LoVo (cell line): ENCODE measurements at places on chromosomes 11 and 22.

GRCh38 chr11:65722261-65722660, 1.7 kb upstream of the RNASEH2C start:
- no peak for DNase-seq

DNA sequence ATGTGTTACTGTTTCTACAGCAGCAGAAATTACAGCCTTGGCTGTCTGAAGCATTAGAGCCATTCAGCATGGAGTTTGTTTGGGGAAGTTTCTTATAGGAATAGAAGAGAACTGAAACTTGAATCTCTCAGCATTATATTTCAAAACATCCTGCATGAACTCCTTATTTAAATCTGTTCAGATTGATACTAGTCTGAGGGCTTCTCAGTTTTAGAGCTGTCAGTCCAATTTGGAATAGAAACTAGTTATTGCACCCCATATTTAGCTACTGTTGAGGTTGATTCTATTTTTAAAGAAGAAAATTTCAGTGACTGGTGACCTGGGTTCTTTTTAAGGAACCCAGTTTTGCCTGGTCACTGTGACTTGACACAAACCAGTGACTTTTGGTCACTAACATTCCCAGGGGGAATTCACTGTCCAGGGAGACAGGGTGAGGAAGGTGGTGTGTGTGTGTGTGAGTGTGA, 126.0 kb upstream of the TTC12 start:
- DNase-seq = no peak

DNA sequence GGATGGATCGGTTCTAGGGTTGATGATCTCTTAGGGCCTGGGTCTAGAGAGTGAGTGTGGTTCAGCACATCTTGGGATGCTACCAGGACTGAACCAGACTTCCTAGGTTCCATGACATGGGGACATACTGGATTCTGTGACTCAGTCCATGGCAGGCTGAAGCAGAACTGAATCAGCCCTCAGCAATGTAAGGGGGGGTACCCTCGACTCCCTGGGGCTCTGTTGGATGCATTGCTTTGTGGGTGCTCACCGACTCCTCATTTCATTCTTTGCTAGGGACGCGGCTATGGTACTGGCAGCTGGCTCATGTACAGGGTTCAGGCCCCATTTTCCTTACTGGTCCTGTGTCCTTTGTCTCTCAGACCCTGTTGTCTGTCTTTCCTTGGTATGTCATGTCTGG, 733 bp upstream of the GRAMD1B start:
- DNase-seq = no peak

- DNase-seq = peak; percentile 69
These were observed 238.0 kb downstream of the METTL15 start for GRCh38 chr11:28346209-28346608.

DNA sequence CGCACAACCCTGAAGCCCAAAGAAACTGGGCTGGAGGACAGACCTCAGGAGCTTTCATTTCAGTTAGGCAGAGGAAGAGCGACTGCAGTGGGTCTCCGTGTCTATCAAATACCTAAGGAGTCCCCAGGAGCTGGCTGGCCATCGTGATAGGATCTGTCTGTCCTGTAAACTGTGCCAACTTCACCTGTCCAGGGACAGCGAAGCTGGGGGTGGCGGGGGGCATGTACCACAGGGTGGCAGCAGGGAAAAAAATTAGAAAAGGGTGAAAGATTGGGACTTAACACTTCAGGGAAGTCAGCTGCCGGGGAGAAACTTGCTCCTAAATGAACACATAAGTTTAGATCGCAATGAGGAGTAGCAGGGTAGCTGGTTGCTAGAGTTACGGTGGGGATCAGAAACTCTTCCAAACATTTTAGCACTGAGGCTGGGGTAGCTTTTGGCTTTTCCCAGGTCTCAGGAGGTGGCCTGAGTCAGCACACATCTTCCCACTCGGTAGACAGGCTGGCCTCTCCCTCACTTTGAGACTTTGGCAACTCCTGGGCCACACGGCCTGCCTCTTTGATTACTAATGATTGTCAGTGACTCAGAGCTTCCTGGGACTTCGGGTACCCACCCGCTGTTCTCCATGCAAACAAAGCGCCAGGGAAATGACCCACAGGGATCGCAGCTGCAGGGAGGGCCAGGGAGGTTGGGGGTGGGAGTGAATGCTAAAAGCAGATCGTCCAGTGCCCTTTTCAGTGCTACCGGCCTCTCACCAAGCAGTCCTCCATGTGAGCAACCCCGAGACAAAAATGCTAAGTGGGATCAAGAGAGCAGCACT, 2.9 kb upstream of the MTFP1 start:
- DNase-seq = peak; percentile 91

DNA sequence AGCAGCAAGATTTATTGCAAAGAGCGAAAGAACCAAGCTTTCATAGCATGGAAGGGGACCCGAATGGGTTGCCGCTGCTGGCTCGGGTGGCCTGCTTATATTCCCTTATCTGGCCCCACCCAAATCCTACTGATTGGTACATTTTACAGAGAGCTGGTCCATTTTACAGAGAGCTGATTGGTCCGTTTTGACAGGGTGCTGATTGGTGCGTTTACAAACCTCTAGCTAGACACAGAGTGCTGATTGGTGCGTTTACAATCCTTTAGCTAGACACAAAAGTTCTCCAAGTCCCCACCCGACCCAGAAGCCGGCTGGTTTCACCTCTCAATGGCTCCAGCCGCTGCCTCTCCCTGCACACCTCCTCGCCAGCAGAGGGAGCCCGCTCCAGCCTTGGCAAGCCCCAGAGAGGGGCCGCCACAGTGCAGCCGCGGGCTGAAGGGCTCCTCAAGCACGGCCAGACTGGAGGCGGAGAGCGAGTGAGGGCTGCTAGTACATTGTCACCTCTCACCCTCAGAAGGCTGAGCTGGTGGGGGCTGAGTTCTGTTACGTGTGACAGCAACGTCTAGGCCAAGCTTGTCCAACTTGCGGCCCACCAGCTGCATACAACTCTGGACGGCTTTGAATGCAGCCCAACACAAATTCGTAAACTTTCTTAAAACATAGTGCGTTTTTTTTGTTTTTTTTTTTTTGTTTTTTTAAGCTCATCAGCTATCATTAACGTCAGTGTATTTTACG, 8.7 kb downstream of the PTH start:
- DNase-seq = peak; percentile 67

DNA sequence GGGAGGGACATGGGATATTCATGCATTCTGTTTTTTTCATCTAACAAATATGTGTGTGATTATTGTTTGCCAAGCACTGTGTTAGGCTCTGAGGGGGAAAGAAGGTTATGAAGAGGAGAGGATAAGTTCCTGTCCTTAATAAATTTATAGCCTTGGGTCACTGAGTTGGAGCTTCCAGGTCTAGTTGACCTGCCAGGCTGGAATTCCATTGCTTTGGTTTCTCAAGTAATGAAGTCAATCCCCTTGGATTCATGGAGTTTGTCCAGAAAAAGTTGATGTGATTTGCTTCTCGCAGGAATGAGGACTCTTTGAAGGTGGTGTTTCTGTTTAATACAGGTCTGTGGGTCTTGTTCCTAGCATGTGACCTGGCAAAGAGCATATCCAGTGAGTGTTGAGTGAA, 156.2 kb downstream of the ADAMTS15 start:
- DNase-seq = no peak

DNA sequence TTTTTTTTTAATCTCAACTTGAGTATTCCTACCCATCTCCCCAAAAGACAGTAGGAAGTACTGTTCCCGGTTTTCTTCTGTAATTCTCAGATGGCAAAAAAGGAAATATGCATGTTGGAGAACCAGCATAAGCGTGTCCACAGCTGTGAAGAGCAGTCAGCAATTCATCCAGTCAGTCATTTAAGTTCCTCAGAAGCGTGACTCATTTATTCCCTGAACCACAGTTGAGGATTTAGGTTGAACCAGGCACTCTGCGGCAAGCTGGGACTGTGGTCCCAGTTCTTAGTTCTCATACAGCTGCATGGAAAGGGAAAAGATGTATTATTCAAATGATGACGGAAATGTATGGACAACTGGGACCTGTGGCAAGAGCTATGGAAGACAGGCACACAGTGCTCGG, 61.0 kb upstream of the MYO18B start:
- DNase-seq = no peak

DNA sequence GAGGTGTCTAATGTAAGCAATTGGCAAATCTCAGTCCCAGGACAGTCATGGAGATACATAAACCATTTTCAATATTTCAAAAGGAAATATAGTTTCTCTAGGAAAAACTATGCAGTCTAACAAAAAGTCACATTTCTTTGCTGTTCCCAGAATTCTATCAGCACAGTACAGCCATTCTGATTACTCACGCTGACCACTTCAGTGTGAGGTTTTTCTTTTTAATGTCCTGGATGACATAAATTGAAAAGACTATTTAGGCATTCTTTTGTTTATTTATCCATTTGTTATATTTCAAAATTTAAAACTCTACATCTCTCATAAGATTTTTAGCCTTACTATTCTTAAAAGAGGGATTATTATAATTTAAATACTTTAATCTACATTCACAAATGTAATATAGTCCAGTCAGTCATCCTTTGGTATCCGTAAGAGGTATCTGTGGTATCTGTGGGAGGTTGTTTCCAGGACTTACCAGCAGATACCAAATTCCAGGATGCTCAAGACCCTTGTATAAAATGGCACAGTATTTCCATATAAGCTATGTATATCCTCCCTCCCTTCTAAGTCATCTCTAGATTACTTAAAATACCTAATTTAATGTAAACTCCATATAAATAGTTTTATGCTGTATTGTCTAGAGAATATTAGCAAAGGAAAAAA, 331.1 kb upstream of the PITPNB start:
- no peak for DNase-seq

GRCh38 chr22:45335854-45336522, 26.3 kb downstream of the FAM118A start:
- no peak for DNase-seq

DNA sequence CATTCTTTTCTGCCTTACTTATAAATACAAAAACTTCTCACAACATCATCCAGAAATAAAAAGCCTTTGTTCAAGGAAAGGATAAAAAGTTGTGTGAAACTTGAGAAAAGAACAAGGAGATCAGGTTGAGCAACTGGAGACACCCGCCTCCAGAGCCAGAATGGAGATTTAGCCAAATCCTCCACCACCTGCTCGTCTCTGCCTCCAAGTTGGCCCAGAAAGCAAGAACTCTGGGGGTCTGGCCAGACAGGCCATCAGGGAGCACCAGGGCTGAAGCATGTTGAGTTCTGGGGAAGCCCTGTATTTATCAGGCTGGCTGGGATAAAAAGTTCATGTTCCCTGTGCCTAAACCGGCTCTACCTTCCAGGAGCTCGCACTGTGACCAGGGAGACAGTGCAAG, 14.9 kb downstream of the SMCO4 start:
- DNase-seq = no peak

DNA sequence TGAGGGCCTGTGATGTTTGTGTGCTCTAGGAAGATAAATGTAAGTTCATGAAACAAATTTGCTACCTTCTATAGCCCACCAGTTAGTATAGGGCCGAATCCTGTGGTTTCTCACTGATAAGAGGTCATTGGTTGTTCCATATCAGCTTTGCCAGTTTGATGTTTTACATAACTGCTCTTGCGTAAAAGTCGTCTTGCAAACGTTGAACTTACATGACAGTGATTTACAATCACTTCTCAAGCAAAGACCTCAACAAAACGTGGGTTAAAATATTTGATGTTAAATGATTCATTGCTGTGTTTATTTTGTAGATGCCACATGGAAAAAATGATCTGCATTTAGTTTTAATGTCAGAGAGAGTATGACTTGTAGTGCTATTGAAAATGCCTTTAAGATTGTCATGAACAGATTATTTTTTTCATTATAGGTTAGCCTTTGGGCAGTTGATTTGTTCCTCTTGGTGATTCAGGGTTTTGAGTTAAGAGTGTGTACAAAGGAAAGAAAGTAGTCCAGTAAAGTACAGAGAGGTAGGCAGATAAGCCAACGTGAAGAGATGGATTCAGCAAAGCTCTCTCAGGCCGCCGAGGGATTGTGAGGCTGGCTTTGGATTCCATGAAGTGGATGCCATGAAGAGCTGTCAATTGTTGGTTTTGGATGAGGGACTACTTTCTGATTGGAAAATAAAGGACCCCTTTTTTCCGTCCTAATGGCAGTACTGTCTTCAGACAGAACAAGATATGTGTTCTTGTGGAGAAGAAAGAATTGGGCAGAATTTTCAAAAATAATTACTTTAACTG, 2.6 kb downstream of the EWSR1 start:
- no peak for DNase-seq

DNA sequence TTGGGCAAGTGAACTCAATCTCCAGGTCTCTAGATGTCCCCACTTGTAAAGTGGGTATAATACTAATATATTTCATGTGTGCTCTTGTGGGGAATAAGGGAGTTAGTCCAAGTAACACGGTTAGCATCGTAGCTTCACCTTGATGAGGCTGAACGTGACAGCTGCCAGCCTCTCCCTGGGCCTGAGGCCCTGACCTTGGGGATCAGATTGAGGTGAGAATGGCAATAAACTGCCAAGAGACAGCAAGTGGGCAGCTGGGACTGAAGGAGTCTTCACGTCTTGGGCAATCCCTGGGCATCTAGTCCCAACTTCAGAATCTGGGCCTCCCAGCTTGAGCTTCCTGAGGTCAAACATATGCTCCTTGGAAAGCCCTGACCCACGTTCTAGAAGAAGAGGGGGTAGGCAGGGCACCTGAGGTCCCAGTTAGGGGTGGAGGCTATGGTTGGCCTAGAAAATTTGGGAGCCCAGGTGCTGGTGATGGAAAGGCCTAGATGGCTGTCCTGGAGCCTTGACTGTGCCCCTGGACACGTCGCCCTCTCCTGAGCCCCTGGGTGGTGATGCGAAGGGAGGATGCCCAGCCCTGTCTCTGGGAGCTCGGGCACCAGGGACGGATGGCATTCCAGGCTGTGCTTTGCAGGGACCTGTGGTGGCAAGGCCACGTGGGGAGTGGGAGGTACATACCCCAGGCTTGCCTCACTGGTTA, 23.4 kb downstream of the ADAMTS15 start:
- no peak for DNase-seq

- no peak for DNase-seq
These were observed 2.8 kb downstream of the KCTD14 start for GRCh38 chr11:78020246-78020645.

DNA sequence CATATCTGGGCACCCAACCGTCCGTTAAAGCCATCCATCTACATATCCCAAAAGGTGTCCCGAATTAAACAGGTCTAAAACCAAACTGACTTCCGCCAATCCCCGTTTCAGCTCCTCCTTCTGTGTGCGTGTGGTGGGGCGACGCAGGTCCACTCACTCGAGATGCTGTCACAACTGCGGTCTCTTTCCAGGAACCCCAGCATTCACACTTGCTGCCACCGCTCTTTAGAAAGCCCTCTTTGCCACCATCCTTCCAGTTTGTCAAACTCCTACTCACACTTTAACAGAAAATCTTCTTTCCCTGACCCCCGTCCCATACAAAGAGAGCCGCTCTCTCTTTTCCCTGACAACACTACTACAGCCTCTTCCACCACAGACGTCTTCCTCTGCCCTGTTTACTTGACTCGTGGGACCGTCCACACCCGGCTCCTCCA, 467 bp downstream of the ESS2 start:
- DNase-seq = peak; percentile 15

- no peak for DNase-seq
These were observed 16.4 kb upstream of the ARAP1 start for GRCh38 chr11:72768581-72768980.

DNA sequence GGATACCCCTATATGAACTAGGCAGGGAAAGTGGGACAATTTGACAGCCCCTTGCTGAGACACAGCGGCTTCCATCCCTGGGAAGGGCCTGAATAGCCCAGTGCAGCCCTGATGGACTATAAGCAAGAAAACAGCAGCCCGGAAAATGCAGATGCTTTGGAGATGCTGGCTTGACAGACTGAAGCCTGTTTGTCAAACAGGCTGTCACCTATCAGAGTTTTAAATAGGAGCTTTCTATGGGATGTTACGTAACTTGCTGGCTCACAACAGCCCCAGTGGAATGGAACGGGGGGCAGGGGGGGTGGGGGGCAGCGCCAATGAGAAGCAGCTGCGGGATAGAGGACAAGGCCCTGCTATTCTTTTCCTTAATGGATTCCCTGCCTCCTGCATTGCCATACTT, 91.9 kb upstream of the NTM start:
- DNase-seq = no peak
